ENCODE measurements at places on chromosomes 3 and 15.

DNA sequence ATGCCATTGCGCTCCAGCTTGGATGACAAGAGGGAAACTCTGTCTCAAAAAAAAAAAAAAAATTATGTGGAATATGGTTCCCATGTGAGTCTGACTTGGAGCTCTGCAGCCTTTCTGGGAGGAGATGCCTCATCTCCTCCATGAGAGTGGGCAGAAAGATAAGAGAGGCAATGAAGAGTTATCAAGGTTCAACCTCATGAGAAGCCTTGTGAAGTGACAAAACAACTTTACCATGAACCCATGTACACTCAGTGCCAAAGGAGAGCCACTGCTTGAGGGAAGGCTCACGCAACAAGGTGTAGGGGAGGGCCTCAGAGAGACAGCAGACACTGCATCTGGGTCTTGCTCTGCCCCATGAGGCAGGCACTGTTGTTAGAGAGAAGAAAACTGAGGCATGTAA lies 75.7 kb downstream of the CD200R1L start:
- DNase-seq: no peak

DNA sequence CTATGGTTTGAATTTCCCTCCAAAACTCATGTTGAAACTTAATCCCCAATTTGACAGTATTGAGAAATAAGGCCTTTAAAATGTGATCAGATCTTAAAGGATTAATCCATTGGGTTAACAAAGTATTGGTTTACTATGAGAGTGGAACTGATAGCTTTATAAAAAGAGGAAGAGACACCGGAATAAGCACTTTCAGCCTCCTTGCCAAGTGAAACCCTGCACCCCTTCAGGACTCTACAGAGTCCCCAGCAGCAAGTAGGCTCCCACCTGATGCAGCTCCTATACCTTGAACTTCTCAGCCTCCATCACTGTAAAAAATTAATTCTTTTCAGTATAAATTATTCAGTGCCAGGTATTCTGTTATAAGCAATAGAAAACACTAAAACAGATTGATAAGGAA lies 348.3 kb downstream of the CGGBP1 start:
- no peak for DNase-seq

GRCh38 chr3:126540342-126540849 lies 16.4 kb downstream of the CHST13 start:
- DNase-seq: no peak

DNA sequence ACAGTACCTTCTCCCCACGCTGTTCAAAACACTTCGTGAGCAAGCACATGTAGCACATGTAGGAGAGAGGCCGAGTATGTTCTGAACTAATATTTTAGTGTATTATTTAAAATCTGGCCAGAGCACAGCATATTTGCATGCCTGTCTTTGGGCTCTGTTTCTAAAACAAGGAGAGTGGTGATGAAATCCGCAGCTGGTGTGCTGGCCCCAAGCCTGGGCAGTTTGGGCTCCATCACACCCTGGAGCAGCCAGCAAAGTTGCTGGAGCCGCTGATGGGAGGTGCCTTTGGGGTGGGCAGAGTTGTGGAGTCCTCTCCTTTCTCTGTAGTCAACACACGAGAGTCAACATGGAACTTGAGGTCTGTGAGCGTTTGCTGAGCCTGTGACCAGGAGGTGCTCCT lies 116.6 kb downstream of the SLCO3A1 start:
- DNase-seq: no peak

- DNase-seq: no peak
These were observed 243.6 kb downstream of the ATP8B4 start for GRCh38 chr15:49875392-49875791.

- DNase-seq: peak; percentile 54
These were observed 18.8 kb downstream of the PPP1R2 start for GRCh38 chr3:195524171-195524896.

DNA sequence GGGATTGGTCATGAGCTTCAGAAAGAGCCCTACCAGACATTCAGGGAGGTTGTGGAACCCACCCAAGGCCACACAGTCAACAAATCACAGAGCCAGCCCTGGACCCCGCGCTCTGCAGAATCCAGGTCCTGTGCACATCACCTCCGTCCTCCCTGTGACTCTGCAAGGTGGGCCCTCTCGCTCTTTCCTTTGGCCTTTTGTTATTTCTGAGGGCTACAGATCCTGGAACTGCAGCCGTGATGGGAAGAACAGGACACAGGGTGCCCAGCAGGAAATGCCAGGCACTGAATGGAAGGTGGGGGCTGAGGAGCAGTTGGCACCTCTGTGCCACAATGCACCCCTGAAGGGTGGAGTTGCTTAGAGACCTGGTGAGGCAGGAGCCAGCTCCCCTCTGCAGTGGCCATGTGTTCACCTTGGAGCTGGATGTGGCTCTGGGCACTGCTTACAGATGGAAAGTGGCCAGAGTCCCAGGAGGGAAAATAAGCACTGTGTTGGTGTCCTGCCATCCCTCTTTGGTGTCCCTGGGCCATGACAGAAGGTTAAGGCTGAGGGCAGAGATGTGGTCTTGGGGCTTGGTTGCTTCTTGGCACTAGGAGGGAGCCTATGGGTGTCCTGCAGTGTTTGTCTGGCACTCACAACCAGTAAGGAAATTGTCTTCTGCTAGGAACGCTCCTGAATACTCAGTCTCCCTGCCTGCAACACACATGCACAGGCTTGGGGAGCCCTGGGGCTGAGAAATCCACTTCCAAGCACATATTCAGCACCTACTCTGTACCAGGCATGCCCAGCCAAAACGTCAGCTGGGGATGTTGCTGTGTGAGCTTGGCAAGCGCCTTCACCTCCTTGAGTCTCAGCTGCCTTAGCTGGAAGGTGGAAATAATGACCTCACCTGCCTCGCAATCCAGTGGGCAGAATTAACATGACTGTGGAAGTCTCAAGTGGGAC lies 98.0 kb upstream of the SLC6A6 start:
- no peak for DNase-seq

GRCh38 chr3:177201700-177202397 lies 4.6 kb upstream of the TBL1XR1 start:
- DNase-seq: peak; percentile 61

DNA sequence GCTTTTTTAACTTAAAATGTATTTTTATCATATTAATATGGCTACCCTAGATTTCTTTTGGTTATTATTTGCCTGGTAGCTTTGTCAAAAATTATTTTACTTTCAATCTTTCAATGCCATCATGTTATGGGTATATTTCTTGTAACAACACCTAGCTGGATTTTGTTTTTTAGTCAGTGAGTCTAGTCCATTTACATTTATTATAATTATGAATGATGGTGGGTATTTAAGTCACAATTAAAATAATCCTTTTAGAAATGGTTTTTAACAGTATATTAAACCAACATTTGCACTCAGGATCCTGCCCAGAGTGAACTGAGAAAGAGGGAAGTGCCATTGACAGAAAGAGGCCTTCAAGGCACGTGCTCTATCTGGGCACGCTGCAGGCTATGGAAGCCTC lies 39.8 kb upstream of the NUDT16 start:
- no peak for DNase-seq

DNA sequence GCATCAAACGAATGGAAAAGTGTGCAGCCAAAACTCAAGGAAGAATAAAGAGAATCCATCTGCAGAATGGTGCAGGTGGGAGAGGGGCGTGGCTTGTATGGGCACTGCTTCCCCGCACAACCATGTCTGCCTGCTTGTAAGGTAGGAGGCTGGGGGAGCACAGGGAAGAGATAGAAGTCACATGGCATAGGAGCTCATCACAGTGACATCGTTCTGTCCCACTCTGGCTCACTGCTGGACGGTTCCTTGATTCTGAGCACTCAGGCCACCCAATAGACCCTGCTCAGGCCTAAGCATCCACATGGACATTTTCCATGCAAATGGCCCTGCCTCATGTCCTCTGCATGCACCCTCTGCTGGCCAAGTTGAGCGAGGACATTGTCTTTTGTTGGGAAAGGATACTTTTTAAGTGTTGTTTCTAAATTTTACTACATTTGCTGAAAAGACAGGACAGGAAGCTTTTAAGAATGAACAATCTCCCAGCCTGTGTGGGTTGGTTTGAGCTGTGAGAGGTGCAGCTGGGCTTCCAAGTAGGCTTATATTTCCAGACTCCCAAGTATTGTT lies 3.1 kb downstream of the MYLK start:
- DNase-seq: no peak

DNA sequence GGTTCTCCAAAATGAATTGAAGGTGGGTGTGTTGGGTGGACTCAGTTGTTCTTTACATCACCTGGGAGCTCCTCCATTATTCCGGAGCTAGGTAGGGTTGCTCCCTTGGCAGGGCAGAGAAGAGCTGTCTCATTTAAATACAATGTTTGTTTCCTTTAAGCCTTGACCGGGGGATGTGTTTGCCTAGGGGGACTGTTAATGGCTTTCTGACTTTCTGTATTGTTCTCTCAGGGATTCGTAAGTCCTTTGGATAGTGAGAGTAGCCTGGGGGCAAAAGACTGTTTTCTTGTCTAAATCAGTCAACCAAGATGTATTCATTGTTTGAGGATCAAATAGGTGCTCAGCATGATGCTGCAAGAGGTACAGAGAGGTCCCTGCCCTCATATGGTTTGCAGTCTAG lies 71.1 kb downstream of the CDAN1 start:
- no peak for DNase-seq

DNA sequence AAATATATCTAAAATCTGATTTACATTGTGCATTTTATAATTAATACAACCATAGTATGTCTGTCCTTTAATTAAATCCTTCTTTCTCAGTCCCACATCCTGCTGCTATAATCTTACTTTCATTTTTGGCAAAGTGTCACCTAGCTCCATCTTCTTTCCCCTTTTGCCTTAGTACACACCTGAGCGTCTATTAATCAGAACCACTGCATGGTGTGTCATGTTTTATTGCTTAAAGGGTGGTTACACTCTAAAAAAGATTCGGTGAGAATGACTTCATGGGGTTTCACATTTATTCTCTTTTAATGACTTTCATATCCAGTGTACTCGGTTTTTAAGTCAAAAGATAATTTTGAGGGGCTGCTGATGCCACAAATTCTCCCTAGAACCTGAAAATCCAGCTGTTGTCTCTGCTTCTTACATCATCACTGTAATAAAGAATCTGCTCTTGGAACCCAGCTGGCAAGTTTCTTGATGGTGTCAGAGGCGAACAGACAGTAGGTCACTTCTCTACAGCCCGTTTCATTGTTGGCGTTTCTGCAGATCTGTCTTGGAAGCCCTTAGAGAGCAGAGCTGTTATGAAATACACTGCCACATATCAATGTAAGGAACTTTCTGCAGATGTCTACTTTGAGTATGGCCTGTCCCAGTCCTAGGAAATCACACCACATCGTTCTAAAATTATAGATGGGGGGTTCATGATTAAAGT lies 99.7 kb downstream of the TIGIT start:
- DNase-seq: no peak

DNA sequence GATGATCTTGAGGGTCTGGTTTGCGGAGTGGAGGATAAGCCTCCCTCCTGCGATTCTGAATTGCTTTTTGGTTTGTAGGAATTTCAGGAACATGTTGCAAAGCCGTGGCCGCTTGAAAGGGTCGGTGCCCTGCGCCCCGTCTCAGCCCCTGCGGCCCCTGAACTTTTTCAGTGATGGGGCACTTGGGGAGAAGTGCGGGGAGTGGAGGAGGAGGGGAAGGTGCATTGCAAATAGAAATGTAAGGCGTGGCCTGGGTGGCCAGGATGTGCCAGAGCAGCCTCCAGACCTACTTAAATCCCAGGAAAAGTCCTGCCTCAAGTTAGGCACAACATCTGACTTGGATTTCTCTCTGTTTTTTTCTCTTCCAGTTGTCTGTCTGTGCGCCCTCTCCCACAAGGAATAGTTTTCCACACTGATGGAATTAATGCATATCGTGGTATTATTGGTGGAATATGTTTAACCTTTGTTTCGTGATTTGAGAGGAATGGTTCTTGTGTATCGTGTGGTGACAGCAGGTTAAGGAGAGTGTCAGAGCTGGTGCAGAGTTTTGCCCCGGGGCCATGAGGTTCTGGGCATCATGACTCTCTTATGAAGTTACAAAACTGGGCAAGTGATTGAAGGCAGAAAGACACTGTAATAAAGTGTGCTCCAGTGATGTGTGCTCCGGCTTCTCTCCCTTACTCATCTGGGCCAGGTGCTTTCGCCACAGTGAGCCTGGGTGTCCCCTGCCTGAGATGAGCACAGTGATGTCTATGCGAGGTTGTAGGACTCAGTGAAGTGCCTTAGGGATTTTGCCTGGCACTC lies 153.8 kb downstream of the PGPEP1L start:
- DNase-seq: no peak
